ENCODE measurements at places on chromosomes 6 and 20.

GRCh38 chr6:74609871-74610270, 596.0 kb downstream of the COL12A1 start:
- DNase-seq: no peak

GRCh38 chr20:34970193-34970840, 14.6 kb downstream of the MYH7B start:
- DNase-seq: peak; percentile 25

- DNase-seq: no peak
Observed at GRCh38 chr6:149896491-149896890, 1.4 kb downstream of the RAET1E start.

GRCh38 chr6:157246771-157247484, 76.4 kb downstream of the TMEM242 start:
- no peak for DNase-seq

- DNase-seq: no peak
Observed at GRCh38 chr6:148311966-148312669, 30.5 kb upstream of the SASH1 start.

GRCh38 chr6:108998485-108998884, 96.2 kb downstream of the SESN1 start:
- DNase-seq: no peak

DNA sequence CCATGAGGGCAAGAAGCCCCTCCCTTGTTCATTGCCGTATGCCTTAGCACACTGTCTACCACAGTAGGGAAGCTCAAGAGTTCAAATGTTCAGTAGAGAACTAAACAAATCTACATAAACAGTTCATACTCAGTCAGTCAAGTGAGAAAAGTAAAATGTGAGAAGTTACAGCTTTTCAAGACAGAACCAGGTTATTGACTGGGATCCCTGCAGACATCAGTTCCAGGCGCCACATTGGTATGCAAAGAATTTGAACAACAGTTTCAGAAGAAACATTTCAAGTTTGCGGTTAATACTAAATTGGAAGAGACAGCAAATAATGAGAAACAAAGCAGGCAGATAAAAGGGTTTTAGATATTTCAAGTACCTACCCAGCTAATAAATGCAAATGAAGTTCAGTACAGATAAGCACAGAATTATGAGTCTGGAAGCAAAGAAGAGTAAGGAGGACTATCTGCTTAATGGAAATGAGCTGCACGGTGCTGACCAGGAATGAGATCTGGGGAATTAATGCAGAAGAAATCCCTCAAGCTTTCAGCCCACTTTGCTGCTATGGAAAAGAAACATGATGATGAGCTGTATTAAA, 246.2 kb downstream of the HACE1 start:
- no peak for DNase-seq

GRCh38 chr20:35517125-35517524, 12.3 kb downstream of the C20orf173 start:
- DNase-seq: no peak

- DNase-seq: no peak
Observed at GRCh38 chr6:93389192-93389591, 30.2 kb downstream of the EPHA7 start.

DNA sequence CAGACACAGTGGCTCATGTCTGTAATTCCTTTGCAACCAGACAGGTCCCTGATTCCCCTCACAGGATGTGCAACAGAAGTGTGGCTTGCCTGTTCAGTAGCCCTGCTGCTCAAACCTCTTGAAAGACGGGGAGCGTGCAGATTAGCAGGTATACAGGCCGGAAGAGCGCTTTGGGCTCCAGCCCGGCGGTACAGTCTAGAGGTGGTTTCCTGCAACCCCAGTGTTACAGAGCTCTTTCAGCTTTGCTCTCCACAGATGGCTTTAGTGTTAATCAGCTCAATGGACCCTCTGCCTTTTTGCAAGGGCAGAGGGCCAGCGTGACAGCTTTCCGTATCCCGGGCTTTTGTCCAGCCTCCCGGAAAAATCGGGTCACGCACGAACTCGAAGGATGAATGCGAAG, 67.2 kb upstream of the TNFRSF21 start:
- DNase-seq: no peak

- DNase-seq: peak; percentile 66
Observed at GRCh38 chr6:35552285-35552917, 39.7 kb upstream of the TULP1 start.

GRCh38 chr20:1209447-1210387, 6.5 kb downstream of the C20orf202 start:
- DNase-seq: no peak

DNA sequence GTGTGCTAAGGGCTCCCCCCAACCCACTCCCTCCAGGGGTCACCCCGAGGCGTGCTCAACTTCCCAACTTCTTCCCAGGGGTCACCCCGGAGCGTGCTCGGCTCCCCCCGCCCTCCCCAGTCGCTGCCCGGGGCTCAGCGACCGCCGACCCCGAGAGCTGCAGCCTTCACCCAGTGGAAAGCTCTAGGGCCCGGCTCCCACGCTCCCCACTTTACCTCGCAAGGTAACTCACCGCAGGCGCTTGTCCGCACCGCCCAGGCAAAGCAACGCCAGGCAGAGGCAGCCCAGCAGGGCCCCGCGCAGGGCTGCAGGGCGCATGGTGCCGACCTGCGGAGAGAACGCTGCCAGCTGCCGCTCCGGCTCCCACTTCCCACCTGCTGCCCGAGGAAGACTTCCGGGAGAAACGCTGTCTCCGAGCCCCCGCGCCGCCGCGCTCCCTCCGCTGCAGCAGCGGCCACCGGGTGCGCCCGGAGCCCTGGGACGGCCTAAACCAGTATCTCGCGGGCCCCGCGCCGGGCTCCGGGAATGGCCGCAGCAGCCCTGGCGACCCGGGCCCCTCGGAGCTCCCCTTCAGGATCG, 396 bp downstream of the RNASET2 start:
- DNase-seq: peak; percentile 66

DNA sequence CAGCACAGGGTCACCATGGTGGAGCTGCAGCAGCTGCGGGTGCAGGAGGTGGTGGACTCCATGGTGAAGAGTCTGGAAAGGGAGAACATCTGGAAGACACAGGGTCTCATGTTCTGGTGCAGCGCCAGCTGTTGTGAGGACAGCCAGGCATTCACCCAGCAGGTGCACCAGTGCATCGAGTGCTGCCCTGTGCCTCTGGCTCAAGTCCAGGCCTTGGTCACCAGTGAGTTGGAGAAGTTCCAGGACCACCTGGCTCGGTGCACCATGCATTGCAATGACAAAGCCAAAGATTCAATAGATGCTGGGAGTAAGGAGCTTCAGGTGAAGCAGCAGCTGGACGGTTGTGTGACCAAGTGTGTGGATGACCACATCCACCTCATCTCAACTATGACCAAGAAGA, 22.9 kb upstream of the RIPK1 start:
- no peak for DNase-seq

- peak; percentile 76 for DNase-seq
Observed at GRCh38 chr6:160520043-160520904, 143.8 kb downstream of the LPA start.

DNA sequence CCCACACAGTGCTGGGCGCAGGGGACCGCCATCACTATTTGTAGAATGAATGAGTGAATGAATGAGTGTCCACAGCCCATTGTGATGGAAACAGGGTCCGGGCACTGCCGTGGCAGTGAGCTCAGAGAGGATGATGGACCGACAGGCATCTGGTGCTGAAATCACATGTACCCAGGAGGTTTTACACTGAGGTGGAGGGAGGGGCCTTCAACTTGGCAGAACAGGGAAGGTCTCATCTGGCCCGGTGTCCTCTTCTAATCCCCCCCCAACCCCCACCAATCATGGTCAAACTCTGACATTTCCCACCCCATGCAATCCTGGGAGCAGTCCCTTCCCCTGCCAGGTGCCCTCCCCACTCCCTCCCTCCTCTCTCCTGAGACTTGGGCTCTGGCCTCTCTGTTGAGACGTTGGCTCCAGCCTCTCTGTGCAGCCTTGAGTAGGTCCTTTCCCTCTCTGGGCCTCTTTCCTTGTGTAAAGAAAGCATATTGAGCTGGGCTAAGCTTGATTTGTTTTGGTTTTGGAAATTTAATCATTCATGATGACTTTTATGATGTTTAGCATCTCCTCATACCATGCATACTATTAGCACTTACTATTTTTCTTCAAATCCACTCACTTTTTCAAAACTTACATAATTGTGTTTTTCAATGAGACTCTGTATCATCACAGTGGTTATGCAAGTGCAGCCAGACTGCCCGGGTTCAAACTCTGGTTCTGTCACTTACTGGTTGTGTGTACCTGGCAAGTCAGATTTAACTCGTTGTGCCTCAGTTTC, 10.8 kb downstream of the KIAA1755 start:
- DNase-seq: no peak

DNA sequence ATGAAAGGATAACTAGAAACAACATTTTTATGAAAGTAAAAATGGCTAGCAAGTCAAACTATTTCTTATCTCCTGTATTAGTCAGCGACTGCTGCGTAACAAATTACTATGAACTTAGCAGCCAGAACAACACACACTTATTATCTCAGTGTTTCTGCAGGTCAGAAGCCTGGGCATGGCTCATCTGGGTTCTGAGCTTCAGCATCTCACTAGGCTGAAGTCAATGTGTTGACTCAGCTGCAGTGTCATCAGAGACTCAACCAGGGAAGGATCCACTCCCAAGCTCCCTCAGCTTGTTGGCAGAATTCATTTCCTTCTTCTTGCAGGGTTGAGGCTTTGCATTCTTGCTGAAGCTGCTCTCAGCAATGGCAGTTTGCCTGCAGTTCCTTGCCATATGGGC, 33.2 kb upstream of the IGF2R start:
- DNase-seq: no peak

GRCh38 chr6:157323966-157324300, 614 bp upstream of the TMEM242 start:
- DNase-seq: peak; percentile 82

DNA sequence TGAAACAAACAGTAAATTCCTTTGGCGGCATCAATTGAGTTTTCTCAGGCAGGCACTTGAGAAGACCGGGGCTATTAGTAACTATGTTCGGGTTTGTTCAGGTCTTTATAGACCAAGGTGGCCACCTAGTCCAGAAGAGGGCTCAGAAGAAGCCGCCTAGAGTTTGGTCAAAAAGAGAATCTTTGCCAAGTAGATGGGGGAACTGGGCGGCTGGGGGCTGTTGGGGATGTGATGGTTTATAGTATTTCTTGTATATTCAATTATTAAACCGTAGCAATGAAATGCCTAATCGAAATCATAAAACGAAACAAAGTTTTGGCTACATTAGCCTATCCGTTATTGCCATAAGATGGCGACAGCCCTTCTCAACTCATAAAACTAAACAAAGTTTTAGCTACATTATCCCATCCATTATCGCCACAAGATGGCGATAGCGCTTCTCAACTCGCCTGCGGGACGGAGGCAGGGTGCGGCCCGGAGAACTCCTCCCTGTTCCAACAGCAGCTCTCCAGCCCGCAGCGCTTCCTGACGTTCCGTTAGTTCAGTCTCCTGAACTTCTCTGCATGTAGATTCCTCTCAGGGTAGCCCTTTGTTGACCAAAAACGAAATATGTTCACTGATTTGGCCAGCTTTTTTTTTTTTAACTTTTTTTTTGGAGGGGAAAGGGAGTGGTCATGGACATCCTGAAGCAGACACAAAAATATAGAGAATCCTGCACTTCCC, 120.5 kb upstream of the PRSS16 start:
- DNase-seq: peak; percentile 85

DNA sequence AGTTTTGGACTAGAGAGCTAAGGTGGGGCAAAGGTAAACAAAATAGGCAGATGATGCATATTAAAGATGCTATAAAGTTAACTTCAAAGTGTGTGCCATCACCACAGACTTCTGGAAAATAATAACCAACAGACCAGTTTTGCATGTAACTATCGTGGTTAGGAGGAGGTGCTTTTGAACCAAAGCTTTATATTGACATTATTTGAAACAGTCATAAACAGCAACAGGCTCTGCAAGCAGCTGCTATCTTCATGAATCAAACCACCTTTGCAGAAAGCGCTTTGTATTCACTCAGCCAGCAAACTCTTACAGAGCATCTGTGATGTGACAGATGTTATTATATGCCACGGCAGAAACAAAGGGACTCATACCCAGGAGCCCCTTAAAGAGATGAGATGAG, 81.9 kb downstream of the CRYBG1 start:
- no peak for DNase-seq

GRCh38 chr6:164007881-164008280, 593.4 kb downstream of the QKI start:
- no peak for DNase-seq

GRCh38 chr20:47810721-47811347, 25.6 kb upstream of the SULF2 start:
- no peak for DNase-seq

DNA sequence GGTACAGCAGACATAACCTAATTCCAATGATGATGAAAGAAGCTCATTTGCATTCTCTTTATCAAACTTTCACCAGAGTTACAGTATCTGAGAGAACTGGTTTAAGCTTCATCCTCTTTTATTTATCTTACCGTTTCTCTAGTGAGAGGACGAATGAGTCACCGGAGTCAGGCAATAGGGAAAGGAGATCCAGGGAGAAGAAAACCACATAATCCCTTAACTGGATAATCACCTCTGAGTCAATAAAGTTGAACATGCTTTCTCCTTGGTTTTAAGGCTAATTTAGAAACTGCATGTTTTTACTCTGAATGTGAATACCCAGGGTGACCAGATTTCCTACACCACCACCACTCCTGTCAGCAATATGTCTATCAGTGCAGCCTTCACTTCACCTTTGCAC, 313.7 kb upstream of the TBX18 start:
- no peak for DNase-seq

DNA sequence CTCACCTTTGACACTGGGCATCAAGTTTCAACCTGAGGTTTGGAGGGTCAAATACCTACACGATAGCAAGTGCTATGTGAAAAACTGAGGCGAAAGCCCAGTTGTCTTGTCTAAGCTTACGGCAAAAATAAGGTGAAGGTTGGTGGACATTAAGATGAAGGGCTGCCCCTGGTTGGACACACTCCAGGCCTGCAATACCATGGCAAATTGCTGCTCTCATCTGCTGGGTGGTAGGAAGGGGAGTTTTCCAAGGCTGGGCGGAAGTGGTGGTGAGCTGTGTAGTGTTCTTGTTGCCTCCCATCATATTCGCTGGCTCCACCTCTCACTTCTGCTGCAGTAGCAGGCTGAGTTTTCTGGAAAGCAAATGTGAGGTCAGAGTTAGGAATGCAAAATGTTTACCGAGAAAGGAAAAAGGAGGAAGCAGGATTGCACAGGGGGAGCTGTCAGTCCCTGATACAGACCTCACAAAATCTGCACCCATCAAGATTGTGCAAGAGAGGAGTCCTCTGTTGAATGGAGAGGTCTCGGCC, 33.7 kb downstream of the SCP2D1 start:
- DNase-seq: no peak

DNA sequence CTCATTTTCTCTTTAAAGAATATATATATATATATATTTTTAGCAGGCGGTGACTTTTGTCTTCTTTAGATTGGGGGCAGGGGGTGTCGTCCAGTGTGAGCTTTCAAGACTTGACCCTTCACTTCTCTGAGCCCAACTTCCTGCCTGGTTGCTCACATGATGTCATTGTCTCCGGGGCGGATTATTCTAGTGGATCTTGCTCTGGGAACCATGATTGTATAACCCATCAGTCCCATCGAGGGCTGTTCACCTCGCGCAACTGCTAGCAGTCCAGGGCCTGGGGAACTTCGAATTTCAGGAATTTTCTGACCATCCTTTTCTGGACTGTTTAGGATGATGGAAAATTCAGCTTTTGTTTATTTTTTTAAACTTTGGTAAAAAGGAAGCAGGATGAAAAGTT, 1.0 kb downstream of the IGF2R start:
- peak; percentile 80 for DNase-seq

- peak; percentile 53 for DNase-seq
Observed at GRCh38 chr6:33169291-33170175, 22.7 kb downstream of the COL11A2 start.

- no peak for DNase-seq
Observed at GRCh38 chr6:99017150-99017549, 69.4 kb upstream of the FBXL4 start.

GRCh38 chr6:3958255-3958654, 109.1 kb downstream of the FAM50B start:
- no peak for DNase-seq
